NAMALWA (cell line): ENCODE measurements at places on chromosomes 11 and 22.

DNA sequence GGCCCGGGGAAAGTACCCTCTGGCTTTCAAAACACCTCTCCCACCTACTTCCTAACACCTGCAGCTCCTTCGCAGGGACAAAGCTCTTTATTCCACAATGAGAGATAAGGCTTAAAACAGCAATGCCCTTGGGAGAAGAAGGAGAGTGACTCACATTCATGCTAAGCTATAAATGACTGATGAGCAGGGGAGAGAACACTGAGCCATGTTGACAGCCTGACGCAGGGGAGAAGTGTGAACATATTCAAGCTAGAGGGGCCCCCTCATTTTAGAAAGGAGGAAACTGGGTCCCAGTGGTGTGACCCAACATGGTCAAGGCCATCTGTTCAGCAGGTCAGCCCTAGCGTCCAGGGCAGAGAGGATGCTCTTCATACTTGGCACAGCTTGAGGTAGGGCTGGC, 171.8 kb downstream of the DSCAML1 start:
- no peak for DNase-seq

GRCh38 chr11:10975287-10975721, 117.5 kb upstream of the ZBED5 start:
- no peak for DNase-seq

DNA sequence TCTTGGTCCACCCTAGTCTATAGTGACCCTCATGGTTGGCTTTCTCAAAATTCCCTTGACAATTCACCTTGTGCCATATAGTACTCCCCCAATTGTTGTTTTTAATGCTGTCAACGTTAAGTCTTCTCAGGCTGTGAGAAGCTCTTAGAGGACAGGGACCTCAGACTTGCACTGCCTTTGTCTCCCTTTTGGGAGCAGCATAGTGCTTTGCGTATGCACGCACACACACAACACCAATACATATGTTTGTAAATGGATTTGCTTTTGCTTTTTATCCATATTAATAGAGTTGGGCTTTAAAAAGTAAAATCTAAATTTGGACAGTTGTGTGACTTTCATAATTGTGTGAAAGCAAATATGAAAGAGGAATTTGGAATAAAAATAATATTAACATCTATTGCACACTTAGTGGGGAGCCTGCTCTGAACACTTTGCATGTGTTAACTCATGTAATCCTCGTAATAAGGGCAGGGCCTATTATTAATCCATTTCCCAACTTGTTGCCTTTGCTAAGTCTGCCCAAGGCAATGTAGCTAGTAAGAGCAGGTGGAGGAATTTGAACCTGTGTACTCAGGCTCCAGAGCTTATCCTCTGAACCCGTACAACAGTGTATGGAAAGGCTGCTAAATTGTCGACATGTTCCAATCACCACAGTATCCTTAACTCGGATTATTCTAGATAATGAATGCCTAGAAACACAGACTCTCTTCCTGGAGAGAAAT, 257.7 kb upstream of the NARS2 start:
- peak; percentile 4 for DNase-seq

- DNase-seq, result no peak
Measured at GRCh38 chr11:120655589-120655988, 144.0 kb downstream of the GRIK4 start.

GRCh38 chr22:23175817-23176644, 4.3 kb upstream of the BCR start:
- peak; percentile 45 for DNase-seq

GRCh38 chr11:123696183-123696582, 41.8 kb upstream of the SCN3B start:
- no peak for DNase-seq

- DNase-seq, result no peak
Measured at GRCh38 chr11:78914503-78914902, 339.8 kb upstream of the NARS2 start.

- DNase-seq, result peak; percentile 12
Measured at GRCh38 chr11:60064111-60064510, 7.6 kb downstream of the MS4A3 start.

DNA sequence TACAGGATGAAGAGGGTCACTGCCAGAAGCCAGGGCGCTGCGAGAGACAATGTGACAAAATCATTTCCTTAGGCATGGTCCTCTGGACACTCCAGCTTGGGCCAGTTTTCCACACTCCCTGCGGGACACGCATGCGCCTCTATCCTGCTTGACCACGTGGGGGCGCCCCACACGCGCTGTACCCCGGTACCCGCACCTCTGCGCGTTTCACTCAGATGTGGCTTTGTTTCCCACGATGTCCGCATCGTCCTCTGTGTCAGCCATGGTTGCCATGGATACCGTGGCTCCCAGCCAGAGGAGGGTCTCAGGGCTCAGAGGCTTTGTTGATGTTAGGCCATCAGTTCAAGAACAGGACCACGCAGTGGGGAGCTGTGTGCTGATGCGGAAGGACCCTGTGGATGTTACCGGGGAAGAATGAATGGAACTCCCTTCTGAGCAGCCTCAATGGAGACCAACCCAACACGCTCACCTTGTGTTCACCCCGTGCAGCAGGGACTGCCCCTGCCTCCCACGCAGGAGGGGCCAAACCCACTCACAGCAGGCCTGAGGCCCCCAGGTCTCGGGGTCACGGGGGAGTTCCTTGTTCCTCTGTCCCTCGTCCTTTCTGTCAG, 101.1 kb upstream of the SLC22A12 start:
- DNase-seq, result peak; percentile 46

DNA sequence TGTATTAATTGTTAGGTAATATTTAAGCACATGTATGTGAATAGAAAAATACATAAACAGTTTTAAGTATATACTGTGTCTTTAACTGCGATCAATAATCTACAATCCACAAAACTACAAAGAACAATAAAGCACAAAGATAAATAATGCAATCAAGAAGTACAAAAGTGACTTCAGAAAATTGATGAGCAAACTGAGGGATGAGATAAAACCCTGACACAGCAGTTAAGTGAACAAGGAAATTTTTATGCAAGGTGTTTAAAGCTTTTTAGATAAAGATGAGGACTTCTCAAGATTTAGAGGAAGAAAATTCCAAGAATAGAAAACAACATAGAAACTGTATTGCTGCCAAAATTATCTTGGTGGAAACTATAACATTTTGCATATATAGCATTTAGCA, 58.4 kb upstream of the ANGPTL5 start:
- DNase-seq, result no peak

- peak; percentile 49 for DNase-seq
Measured at GRCh38 chr11:101428918-101429317, 154.9 kb downstream of the TRPC6 start.

DNA sequence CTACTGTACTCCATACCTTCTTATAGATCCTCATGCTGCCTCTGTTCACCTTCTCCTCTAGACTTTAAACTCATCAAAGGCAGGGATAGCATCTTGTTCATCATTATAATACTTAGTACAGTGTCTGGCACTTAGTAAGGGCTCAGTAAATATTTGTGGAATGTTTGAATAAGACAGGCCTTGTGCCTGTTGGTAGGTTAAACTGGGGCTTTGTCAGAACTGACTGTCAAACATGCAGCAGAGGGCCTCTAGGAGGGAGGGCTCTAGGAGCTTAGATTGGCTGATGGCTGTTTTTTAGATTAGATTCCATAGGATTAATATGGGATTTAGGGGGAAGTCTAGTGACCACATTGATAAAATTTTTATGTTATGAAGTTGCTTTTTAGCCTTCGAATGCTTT, 70.8 kb downstream of the RNF169 start:
- DNase-seq, result no peak

- DNase-seq, result no peak
Measured at GRCh38 chr22:42925598-42925997, 68.5 kb upstream of the ARFGAP3 start.

- DNase-seq, result no peak
Measured at GRCh38 chr11:19869946-19870589, 157.4 kb downstream of the NAV2 start.

GRCh38 chr11:133082453-133082781, 449.9 kb downstream of the OPCML start:
- DNase-seq, result no peak

- no peak for DNase-seq
Measured at GRCh38 chr11:17563961-17564686, 17.1 kb downstream of the OTOG start.
